Left lobe of liver (tissue), 2 donors: ENCODE measurements at places on chromosomes 16 and 17. TPM values are rescaled to one million over a fixed set of nuclear protein-coding genes. Genes with fewer than 3 reads are reported as not detected.

GRCh38 chr17:8018436-8018835 is 16.0 kb downstream of the GUCY2D start:
- DNase-seq: no peak

DNA sequence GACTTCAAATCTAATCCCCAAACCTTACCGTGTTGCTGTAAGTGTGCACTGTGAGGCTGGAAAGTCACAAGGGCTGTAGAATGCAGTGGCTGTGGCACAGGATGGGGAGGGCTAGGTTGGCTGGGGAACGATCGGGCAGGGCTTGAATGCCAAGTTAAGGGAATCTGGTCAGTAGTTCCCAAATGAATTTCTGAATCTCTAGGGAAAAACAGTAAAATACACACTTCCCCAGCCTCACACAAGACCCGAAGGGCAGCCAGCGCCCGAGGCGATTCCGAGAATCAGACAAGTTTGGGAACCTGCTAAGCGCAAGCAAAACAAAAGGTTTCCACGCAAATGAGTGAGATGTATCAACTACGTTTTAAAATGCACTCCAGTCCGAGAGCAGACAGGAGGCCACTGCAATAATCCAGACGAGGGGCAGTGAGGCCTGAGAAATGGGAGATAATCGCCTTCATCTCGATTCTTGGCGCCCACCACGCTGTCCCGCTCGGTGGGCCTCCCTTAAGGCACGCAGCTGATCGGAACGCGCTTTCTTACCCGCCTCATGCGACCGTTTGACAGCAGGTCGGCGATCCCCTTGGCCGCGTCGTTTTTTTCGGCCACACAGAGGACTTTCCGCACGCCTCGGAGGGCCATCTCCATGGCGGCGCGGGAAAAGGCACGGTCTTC is 599 bp downstream of the TOP3A start:
- DNase-seq: no peak

DNA sequence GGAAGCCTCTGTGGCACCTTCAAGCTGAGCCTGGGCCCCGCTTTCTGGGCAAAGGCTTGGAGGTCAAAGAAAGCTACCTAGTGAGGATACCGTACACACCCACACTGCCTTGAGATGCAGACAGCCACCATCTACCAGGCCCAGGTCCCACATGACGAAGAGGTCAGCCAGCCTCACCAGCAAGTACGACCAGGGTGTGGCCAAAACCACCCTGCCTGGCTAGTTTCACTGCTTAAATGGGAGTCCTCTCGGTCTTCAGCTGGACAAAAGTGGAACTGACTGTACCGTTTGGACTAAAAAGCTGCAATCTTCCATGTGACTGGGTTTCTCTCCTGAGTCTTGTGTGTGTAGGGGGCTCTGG is 21.6 kb downstream of the VASN start:
- DNase-seq: no peak

- peak; percentile 76 for DNase-seq
These were observed 1.3 kb downstream of the AKAP1 start for GRCh38 chr17:57086069-57086930.

GRCh38 chr16:88686062-88686438 is 257 bp downstream of the SNAI3 start:
- no peak for DNase-seq

DNA sequence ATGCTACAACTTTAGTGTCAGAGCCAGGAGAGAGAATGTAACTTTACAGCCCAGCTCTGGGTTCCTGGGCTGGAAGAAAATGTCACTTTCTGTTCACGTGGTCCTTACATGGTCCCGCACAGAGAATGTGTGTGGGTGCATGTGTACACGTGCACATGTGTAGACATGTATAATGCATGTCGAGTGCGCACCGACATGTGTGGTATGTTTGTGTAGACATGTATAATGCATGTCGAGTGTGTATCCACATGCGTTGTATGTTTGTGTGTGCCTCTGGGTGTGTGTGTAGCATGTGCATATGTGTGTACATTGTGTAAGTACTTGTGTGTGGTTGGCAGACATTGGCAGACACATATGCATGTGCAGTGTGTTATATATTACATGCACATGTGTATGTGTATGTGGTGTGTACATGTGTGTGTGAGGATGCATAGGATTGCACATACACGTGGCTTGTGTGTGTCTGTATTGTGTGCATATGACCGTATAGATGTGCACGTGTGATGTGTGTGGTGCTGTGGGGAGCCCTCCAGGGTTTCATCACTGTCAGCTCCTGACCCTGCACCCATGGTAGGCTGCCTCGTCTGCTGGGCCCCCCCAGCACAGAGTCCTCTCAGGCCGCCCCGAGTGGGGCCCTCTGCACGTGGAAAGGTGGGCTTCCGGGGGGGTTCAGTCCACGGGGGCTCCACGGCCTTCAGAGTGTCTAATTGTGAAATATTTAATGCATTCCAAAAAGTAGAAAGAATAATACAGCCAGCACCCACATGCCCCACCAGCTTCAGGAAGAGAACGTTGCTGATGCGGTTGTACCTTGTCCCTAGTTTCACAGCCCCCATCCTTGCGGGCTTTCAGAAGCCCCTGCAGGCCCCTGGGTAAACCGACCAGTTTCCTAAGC is 214.2 kb upstream of the GSE1 start:
- no peak for DNase-seq

DNA sequence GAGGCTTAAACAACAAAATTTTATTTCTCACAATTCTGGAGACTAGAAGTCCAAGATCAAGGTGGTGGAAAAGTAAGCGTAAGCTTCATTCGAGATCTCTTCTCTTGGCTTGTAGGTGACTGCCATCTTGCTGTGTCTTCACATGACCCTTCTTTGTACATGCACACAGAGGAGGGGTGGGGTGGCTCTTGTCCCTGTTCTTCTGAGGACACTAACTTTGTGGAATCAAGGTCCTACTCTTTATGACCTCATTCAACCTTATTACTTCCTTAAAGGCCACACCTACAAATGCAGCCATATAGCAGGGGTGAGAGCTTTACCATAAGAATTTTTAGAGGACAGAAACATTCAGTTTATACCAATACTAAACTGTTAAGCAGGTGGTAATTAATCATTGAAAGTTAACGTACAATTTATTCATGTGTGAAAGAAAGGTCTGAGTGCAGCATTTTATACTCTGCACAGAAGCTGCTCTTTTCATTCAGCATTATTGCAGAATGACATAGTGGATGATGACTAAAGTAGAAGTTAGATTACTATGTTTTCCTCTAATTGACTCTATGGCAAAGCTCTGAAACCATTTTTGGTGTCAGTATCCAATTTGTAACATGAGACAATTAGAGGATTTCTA is 139.9 kb upstream of the HLF start:
- no peak for DNase-seq

GRCh38 chr16:14447783-14448182 is 182.3 kb downstream of the PARN start:
- no peak for DNase-seq

The SECTM1 gene
- 3.0 TPM for total RNA-seq

DNA sequence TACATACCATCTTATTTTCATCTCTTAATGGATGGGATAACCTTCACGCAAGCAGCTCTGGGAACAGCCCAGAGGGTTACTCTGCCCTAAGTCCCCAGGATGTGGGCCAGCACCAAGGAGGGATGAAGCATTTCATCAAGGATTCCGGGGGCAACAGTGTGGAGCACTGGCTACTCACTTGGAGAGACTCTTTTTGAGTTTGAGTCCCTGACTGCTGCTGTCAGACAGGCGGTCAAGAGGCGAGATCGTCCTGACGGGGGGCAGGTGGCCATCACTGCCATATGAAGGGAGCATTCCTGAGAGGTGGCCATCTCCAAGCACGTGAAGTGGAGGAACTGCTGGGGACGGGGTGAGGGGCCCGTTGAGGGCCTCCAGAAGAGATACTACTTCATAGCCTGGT is 18.1 kb upstream of the FOXJ1 start:
- no peak for DNase-seq

The DCTN5 gene
- 17.2 TPM for total RNA-seq

The ZDHHC1 gene
- 1.6 TPM for total RNA-seq

GRCh38 chr17:70636517-70637133 is 467.3 kb downstream of the KCNJ2 start:
- DNase-seq: no peak

DNA sequence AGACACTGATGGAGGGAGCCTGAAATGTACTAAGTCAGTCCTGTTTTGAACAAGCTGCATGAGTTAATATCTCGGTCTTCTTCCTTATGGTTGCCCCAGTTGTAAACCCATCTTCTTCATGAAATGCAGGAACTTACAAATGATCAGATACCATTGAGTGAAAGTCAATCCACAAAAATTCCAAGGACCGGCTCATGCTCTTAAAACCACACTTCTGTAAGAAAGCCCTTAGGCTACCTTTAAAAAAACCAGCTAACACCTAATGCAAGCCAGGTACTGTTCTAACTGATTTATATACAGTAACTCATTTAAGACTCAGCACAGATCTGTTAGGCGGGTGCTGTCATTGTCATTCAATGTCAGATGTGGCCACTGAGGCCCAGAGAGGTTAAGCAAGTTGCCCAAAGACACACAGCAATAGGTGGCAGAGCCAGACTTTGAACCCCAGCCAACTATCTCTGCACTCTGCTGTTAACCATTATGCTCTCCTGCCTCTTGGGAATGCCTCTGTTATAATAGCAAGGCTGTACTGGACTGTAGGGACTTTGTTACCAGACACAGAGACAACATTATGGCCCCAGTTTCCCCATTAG is 93.4 kb downstream of the C16orf95 start:
- DNase-seq: no peak

DNA sequence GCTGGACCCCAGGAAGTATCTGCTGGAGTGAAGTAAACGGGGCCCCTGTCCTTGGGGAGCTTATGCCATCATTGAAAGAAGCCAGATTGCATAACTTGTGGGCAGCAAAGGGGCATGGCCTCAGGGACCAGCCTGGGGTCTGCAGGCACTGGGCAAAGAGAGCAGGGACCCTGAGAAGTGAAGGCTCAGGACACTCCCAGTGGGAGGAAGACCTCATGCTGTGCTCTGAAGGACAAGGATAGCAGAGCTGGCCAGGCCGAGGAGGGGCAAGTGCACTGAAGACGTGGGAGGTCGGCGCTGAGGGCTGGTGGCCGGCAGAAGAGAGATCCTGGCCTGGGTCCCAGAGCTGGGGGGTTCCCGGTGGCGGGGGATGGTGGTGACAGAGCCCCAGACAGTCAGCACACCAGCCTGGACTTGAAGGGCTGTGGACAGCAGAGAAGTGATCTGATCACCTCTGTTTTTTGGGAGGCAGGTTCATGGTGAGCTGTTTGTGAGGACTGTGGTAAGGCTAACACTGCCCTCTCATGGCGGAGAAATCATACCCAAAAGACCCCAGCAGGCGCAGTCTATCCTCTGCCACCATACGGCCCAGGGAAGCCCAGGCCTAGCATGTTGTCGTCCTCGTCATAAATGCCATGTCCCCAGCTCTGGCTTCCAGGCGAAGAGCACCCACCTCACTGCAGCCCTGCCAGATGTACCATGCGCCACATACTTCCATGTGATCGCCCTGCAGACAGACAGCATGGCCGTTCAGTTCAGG is 7.1 kb upstream of the CNP start:
- DNase-seq: peak; percentile 62
